ENCODE measurements at places on chromosomes 3 and 15.

DNA sequence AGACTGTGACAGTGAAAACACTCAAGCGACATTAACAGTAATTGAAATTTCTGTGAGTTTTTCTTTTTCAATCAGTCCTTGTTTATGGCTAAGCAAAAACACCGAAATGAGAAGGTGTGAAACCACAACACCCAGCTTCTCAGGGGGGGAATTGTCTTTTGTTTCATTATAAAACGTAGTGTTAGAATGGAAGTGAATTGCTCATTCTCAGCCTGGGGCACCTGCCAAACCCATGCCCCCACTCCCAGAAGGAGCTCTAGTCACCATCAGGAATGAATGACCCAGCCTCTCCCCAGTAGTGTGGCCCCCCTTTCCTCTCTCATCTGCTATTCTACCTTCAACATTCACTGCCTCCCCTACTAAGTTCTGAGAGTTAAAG is 185.8 kb upstream of the CFAP20DC start:
- no peak for DNase-seq

- DNase-seq = no peak
These were observed 17.9 kb upstream of the NRROS start for GRCh38 chr3:196621611-196622010.

DNA sequence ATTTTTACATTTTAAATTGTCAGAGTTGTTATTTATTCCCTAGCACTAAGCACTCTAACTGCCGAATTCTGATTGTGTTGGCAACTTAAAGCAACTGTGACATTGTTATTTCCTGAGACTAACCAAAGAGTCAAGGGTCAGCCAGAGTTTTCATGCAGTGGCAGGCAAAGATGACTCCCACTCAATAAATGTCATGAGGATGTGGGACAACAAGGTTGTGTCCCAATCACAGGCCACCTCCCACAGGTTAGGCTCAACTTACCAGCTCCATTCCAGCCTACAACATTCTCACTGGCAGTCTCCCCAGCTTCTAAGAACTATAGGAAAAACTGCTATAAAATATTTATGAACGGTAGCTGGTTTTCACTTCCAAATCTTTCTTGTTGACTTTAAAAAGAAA is 80.1 kb downstream of the RSL24D1 start:
- DNase-seq = no peak

GRCh38 chr3:9732080-9732739 is 675 bp downstream of the BRPF1 start:
- no peak for DNase-seq

- DNase-seq = no peak
These were observed 969.0 kb upstream of the ALCAM start for GRCh38 chr3:104397713-104398112.

DNA sequence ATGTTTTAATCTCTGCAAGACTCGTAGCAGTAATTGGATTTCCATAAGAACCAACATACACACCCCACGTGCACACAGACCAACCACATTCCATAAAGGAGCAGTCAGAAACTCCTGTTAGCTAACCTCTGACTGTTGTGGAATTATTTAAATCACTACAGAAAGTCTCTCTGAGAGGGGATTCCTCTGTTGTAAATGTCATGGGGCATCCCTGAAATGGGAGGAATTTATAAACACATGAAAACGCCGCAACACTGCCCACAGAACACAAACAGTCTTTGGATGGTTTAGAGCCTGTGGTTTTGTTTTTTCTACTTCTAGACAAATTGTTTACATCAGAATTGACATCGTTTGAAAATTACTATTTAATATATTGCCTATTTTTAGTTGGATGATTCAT is 740.1 kb upstream of the GRM7 start:
- no peak for DNase-seq

GRCh38 chr3:79329154-79329553 is 438.6 kb downstream of the ROBO1 start:
- DNase-seq = no peak

Measured in spinal cord (tissue), 10 donors.